A172 (cell line): ENCODE measurements at places on chromosomes 2 and 18.

DNA sequence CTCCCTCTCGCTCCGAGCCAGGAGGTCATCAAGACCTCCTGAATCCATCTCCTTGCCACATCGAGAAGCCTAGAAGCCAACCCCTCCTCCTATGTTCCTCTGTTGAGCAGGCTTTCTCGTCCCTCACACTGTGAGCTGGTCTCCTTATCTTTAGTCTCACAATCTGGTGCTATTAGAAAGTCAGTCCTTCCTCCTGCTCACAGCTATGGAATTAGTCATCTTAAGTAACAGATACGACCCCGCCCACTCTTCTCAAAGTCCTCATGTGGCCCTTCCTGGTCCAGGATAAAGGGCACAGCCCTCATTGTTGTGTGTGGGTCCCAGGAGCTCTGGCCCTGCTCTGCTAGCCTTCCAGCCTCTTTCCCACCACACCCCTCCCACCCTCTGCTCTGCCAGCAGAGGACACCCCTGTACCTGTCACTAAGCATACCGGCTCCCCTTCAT, 41.4 kb upstream of the TRIB2 start:
- peak; percentile 42 for DNase-seq

DNA sequence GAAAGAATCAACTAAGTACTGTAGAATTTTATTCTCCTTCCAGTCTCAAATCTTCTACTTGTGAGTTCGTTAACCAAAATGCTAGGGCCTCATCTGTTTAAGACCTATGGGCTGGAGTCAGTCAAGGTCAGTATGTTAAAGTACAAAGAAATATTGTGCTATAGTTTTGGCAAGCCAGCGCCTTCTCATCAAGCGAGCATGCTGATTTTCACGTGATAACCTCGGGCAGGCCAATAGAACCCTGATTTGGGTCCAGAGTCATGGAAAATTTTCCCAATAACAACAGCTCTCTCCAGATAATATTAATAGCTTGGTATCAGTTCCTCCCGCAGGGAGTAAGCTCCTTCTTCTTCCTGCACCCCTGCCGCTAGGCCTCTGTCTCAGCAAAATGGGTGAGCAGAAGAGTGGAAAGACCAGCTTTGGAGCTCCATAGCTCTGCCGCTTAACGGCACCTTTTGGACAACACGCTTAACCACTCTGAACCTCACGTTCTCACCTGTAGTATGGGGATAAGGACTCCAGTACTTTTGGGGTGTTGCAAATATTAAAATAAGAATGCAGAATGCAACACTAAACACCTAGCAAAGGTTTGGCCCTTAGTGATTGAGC, 11.7 kb downstream of the CABLES1 start:
- DNase-seq = no peak

DNA sequence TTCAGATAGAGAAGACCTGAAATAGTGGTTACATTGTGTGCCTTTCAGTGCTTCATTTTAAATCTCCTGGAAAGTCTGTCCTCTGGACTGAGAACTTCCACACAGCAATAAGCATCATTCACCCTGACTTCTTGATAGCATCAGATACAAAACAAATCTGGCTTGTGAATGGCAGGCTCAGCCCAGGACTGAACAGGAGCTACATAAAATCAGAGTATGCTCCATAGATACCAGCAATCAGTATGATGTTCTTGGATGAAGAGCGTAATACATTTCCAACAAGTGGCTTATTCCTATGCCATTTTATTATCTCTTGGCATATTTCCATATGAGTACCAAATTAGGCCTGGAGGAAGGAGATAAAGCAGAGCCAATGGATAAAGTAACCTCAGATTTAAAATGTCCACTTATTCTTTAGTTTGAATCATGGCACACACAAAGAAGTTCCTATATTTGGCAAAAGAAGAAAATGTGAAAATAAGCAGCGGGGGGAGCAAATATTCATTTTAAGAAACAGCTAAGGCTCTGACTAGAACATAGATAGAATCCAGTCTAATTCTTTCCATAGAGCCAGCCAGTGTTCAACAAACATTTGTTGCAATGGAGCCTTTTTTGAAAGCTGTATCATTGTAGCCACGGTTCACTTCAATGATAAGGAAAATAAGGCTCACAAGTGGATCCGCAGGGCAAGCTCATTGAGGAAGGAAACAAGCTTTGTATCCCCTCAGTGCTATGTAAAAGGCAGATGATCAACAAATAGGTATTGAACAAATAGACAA, 230.8 kb upstream of the CHAC2 start:
- no peak for DNase-seq

DNA sequence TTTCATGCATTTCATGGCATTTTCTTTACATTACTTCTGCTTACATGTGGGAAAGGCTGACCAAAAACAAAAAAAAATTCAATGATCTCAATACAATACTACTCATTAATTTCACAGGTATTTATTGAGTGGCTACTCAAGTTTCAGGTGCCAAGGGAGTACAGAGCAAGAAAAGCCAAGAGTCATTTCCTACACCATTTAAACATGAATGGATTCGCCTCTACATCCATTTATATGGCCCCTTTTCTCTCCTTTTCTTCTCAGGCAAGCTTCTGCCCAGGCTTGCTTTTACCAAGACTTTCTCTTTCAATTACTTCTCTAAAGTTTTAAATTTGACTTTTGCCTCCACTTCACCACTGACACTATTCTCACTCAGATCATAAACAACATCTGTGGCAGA, 1603.1 kb upstream of the CELF4 start:
- DNase-seq = no peak

DNA sequence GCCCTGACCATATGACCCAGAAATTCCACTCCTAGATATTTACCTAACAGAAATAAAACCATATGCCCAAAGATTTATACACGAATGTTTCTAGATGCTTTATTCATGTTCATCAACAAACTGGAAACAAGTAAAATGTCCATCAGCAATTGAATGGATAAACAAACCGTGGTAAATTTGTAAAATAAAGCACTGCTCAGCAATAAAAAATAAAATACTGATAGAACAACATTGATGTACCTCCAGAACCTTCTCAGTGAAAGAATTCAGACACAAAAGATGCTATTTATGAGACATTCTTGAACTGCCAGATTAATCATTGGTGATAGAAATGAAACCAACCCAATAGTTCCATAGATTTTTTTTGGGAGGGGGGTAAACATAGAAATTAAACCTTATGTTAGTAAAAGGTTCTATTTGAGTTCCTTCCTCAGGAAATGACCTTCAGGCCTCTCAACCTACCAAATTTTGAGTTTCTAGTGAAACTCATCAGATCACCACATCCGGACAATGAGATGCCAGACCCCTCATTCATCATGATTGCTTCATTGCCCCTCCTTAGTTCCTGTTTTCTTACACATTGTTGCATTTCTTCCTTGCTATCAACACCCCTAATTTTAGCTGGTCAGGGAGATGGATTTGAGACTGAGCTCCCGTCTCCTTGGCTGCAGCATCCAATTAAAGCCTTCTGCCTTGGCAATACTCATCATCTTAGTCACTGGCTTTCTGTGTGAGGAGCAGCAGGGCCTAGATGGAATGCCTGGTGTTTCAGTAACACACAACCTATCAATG, 203.5 kb downstream of the LPIN1 start:
- no peak for DNase-seq

DNA sequence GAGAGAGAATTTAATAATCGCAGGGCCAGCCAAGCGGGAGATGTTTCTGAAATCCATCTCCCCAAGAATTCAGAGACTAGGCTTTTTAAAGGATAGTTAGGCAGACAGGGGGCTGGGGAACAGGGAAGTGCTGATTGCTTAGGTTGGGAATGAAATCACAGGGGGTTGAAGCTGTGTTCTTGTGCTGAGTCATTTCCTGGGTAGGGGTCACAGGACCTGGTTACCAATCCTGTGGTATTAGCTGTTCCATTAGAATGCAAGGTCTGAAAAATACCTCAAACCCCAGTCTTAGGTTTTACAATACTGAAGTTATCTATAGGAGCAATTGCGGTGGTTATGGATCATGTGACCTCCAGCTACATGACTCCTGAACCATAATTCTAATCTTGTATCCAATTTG, 4.6 kb downstream of the SP140 start:
- peak; percentile 80 for DNase-seq
